ENCODE measurements at places on chromosomes 5 and 9. TPM values are rescaled to one million over a fixed set of nuclear protein-coding genes. Genes with fewer than 3 reads are reported as not detected.

- no peak overlapping the region for H3K27ac ChIP-seq
- no peaks in the 10 kb centered on the region for H3K27me3 ChIP-seq
- no peak for DNase-seq
- no peaks in the 10 kb centered on the region for H3K36me3 ChIP-seq
- no peak overlapping the region for H3K4me3 ChIP-seq
Observed at GRCh38 chr5:92560698-92561401, 1020.2 kb downstream of the NR2F1-AS1 start.

- peaks cover 26% of the 10 kb centered on the region for H3K4me1 ChIP-seq
- no peak overlapping the region for H3K4me3 ChIP-seq
- DNase-seq: peak; percentile 60
- peak overlapping the region; percentile 71 for H3K27ac ChIP-seq
- no peaks in the 10 kb centered on the region for H3K27me3 ChIP-seq
Observed at GRCh38 chr5:140267201-140267540, 35.7 kb downstream of the PFDN1 start.

- no peak overlapping the region for H3K4me3 ChIP-seq
- H3K4me1 ChIP-seq: peaks cover 5% of the 10 kb centered on the region
- H3K27ac ChIP-seq: no peak overlapping the region
- DNase-seq: peak; percentile 52
- H3K36me3 ChIP-seq: no peaks in the 10 kb centered on the region
Observed at GRCh38 chr9:95018099-95018936, 291.8 kb downstream of the AOPEP start.

Gene TRIM14
- total RNA-seq: 2.7 TPM

Gene S100Z
- not detected for total RNA-seq

Gene PHF24
- 1.8 TPM for total RNA-seq
